ENCODE measurements at places on chromosomes 1 and 21. TPM values are rescaled to one million over a fixed set of nuclear protein-coding genes. Genes with fewer than 3 reads are reported as not detected.

Gene MFSD2A
- 1.2 TPM for total RNA-seq

Gene PRRC2C
- 31.8 TPM for total RNA-seq

Gene SWT1
- total RNA-seq = 8.4 TPM

Gene KIF17
- total RNA-seq = 1.3 TPM

Measured in fibroblast of lung (primary cell).